ENCODE measurements at places on chromosomes 2 and 18. TPM values are rescaled to one million over a fixed set of nuclear protein-coding genes. Genes with fewer than 3 reads are reported as not detected.

The CFAP53 gene
- total RNA-seq: 1.6 TPM

The GPR17 gene
- total RNA-seq: not detected

The HOXD9 gene
- total RNA-seq: not detected

The ITGAV gene
- 11.2 TPM for total RNA-seq

The BOLA3 gene
- 42.5 TPM for total RNA-seq

The EGR4 gene
- 1.6 TPM for total RNA-seq

The SCYGR3 gene
- total RNA-seq: not detected

The HS1BP3 gene
- total RNA-seq: 11.0 TPM

The ERICH2 gene
- 0.58 TPM for total RNA-seq

The MC4R gene
- not detected for total RNA-seq

The IL1R1 gene
- 14.5 TPM for total RNA-seq

GRCh38 chr2:43123486-43123885, 102.9 kb downstream of the ZFP36L2 start:
- H3K27me3 ChIP-seq: no peaks in the 10 kb centered on the region
- H3K4me1 ChIP-seq: peaks cover 29% of the 10 kb centered on the region
- no peak overlapping the region for H3K4me3 ChIP-seq
- DNase-seq: no peak
- H3K36me3 ChIP-seq: peaks cover 6% of the 10 kb centered on the region

DNA sequence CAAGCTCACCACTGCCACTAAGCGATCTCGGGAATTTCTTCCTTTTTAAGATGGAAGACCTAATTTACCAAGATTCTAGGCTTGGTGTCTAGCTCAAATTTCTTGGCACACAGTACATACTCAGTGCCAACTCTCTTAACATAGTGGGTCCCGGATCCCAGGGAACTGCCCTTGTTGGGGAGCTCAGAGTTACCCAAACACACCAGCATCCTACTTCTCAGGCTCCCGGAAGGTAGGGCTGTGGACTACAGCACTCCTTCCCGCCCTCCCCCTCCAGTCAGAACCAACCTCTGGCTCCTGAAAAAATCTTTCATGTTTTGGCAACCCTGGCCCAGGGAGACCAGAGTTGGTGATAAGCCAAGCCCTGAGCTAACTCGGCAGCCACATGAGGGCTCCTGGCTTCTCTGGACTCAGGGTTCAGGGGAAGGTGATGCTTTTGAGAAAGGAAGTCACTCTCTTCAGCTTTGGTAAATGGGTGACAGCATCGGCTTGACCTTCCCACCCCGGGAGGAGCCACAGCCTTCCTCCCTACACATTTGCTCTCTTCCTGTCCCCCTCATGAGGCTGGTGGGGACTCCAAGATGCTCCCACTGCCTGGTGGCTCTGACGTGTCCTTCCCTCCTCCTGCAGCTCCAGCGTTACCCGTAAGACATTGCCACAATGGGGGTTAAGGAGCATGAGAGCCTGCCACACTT, 8.8 kb downstream of the ODC1 start:
- H3K4me1 ChIP-seq: peaks cover 27% of the 10 kb centered on the region
- H3K36me3 ChIP-seq: peaks cover 34% of the 10 kb centered on the region
- DNase-seq: no peak
- H3K27me3 ChIP-seq: no peaks in the 10 kb centered on the region

GRCh38 chr2:55917117-55917516, 6.5 kb downstream of the EFEMP1 start:
- H3K36me3 ChIP-seq: no peaks in the 10 kb centered on the region
- no peaks in the 10 kb centered on the region for H3K4me1 ChIP-seq
- H3K27ac ChIP-seq: no peak overlapping the region
- no peak overlapping the region for H3K4me3 ChIP-seq
- peaks cover 17% of the 10 kb centered on the region for H3K27me3 ChIP-seq
- no peak for DNase-seq

- DNase-seq: no peak
- H3K27me3 ChIP-seq: no peaks in the 10 kb centered on the region
- no peaks in the 10 kb centered on the region for H3K4me1 ChIP-seq
- no peak overlapping the region for H3K27ac ChIP-seq
- H3K36me3 ChIP-seq: no peaks in the 10 kb centered on the region
Measured at GRCh38 chr2:1266351-1266750, 146.9 kb upstream of the TPO start.

DNA sequence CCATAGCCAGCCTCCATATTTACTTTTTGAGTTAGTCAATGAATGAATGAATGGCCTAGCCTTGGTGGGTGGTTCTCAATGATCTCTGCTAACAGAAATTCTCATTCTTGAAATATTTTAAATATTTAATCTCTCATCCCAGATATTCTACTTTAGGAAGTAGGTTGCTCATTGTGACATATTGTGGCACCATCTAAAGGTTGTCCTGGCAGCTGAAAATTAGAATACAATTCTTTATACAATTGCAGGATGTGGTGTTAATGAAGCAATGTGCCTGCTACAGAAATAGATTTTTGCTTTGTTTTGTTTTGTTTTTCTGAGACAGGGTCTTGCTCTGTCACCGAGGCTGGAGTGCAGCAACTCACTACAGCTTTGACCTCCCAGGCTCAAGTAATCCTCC, 35.8 kb downstream of the SCG2 start:
- no peaks in the 10 kb centered on the region for H3K4me1 ChIP-seq
- no peaks in the 10 kb centered on the region for H3K27me3 ChIP-seq
- H3K27ac ChIP-seq: no peak overlapping the region
- no peak overlapping the region for H3K4me3 ChIP-seq
- H3K36me3 ChIP-seq: no peaks in the 10 kb centered on the region

GRCh38 chr2:187939180-187939579, 352.5 kb upstream of the GULP1 start:
- no peaks in the 10 kb centered on the region for H3K4me1 ChIP-seq
- H3K27me3 ChIP-seq: no peaks in the 10 kb centered on the region
- no peaks in the 10 kb centered on the region for H3K36me3 ChIP-seq
- no peak overlapping the region for H3K27ac ChIP-seq
- H3K4me3 ChIP-seq: no peak overlapping the region
- DNase-seq: no peak

DNA sequence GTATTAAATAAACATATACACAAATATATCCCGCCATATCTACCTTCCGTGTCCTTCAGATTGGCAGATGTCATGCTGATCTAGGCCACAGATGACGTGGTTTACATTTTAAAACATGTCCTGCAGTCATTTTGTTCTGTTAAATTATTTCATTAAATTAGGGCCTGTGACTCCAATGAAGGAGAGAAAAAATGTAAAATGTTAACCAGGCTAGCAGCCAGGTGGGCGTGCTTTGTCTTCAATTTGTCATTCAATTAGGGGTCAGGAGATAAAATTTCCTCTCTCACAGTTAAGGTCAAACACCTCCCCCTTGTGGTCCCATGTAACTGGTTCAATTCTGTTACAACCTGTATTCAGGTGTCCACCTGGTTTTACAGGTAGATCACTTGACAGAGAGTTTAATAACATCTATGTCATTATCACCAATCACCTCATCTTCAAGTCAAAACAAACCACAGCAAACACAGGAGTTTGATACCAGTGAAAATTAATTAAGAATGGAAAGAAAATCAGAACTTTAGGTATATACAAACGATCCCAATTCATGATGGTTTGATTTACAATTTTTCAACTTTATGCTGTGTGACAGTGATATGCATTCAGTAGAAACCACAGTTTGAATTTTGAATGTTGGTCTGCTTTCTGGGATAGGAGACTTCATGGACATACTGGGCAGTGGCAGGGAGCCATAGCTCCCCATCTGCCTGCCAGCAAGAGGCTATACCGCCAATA, 339.4 kb downstream of the CMPK2 start:
- no peaks in the 10 kb centered on the region for H3K27me3 ChIP-seq
- H3K27ac ChIP-seq: no peak overlapping the region

- H3K27me3 ChIP-seq: peaks cover 25% of the 10 kb centered on the region
- H3K4me1 ChIP-seq: peaks cover 6% of the 10 kb centered on the region
- no peak overlapping the region for H3K27ac ChIP-seq
- no peak for DNase-seq
- H3K36me3 ChIP-seq: no peaks in the 10 kb centered on the region
- no peak overlapping the region for H3K4me3 ChIP-seq
Measured at GRCh38 chr2:223692191-223692947, 90.2 kb upstream of the SCG2 start.

DNA sequence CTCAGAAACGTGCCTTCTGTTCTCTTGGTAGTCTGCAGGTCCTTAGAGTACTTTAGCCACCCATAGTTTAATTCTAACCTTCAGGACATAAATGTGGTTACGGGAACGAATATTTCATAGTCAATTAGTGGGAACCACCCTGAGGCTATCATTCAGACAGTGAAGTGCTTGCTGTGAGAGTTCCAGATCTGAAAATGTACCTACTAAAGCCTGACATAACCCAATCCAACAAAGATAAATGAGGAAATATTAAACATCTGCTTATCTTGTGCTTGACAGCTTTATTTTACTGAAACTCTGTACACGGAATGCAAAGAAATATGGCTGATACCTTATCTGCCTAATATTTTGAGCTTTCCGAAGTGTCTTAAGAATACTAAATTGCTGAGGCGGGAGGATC, 43.0 kb downstream of the RAB27B start:
- no peaks in the 10 kb centered on the region for H3K27me3 ChIP-seq
- H3K4me3 ChIP-seq: no peak overlapping the region
- no peak overlapping the region for H3K27ac ChIP-seq
- DNase-seq: no peak
- no peaks in the 10 kb centered on the region for H3K4me1 ChIP-seq

DNA sequence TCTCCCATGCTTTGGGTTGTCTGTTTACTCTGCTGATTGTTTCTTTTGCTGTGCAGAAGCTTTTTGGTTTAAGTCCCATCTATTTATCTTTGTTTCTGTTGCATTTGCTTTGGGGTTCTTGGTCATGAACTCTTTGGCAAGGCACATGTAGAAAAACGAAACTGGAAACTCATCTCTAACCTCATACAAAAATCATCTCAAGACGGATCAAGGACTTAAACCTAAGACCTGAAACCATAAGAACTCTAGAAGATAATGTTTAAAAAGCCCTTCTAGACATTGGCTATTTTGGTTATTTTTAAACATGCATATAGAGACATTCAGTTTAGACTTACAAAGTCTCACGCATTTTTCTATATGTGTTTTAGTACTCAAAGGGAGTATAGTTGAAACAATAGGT, 1164.3 kb upstream of the GYPC start:
- no peaks in the 10 kb centered on the region for H3K27me3 ChIP-seq
- no peaks in the 10 kb centered on the region for H3K4me1 ChIP-seq
- DNase-seq: no peak
- H3K36me3 ChIP-seq: no peaks in the 10 kb centered on the region
- no peak overlapping the region for H3K4me3 ChIP-seq

- peaks cover 87% of the 10 kb centered on the region for H3K4me1 ChIP-seq
- peaks cover 44% of the 10 kb centered on the region for H3K36me3 ChIP-seq
- peak overlapping the region; percentile 47 for H3K27ac ChIP-seq
Measured at GRCh38 chr18:63311118-63312018, 8.2 kb downstream of the BCL2 start.

- H3K4me3 ChIP-seq: no peak overlapping the region
- H3K4me1 ChIP-seq: no peaks in the 10 kb centered on the region
Measured at GRCh38 chr18:48363175-48363574, 46.0 kb downstream of the ZBTB7C start.

GRCh38 chr2:202542142-202542541, 92.6 kb upstream of the FAM117B start:
- H3K4me3 ChIP-seq: no peak overlapping the region
- no peak for DNase-seq
- peaks cover 12% of the 10 kb centered on the region for H3K4me1 ChIP-seq
- H3K27ac ChIP-seq: no peak overlapping the region
- H3K27me3 ChIP-seq: no peaks in the 10 kb centered on the region

DNA sequence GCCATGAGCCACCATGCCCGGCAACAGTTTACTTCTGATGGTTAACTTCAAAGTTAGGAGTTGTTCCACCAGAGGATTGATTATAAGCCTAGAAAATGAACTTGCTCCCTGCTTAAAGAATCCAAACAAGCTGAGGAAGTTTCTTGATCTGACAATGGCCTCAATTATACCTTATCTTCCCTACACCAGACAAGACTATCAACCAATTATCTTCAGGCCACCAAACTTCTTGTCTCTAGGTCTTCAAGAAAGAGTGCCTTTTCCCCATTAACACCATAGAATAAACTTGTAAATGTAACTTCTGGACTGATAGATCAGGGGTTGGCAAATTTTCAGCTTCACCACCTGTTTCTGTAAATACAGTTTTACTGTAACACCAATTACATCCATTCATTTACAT, 15.0 kb downstream of the ZC3H8 start:
- no peak overlapping the region for H3K4me3 ChIP-seq
- no peaks in the 10 kb centered on the region for H3K27me3 ChIP-seq
- H3K27ac ChIP-seq: no peak overlapping the region
- H3K36me3 ChIP-seq: peaks cover 2% of the 10 kb centered on the region

DNA sequence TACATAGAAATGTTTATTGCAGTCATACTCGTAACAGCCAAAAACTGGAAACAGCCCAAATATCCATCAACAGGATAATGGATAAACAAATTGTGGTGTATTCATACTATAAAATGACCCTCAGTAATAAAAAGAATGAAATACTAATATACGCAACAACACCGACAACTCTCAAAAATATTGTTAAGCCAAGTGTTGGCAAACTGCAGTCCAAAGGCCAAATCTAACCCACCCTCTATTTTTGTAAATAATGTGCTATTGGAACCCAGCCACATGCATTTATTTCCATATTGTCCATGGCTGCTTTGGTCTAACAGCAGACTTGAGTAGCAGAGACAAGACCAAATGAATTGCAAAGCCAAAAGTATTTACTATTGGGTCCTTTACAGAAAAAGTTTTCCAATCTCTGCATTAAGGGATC, 151.0 kb downstream of the MREG start:
- H3K36me3 ChIP-seq: no peaks in the 10 kb centered on the region
- peaks cover 31% of the 10 kb centered on the region for H3K27me3 ChIP-seq
- DNase-seq: no peak
- no peak overlapping the region for H3K27ac ChIP-seq

DNA sequence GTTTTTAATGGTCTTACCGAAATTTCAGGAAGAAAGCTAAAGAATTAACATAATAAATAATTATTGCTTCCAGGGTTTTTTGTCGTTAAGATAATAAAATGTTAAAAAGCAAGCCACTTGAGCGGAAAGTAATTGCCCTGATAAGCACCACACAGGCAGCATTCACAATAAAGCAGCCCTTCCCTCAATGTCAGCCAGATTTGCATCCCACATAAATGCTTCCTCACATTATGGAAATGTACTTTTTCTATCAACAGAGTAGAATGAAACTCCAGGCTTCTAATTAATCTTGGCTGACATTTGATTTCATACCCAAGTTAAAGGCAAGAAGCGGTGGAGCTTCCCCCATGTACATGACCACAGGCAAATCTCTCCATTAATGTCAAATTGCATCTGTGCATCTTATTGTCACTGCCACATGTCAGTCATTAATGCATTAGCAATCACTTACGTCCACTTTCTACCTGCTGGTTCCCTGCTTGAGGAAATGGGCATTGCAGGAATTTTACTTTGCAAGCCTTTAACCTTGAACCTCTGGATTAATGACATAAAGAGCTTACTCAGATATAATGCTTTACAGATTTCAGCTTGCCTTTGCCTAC, 26.2 kb downstream of the PTPRM start:
- no peak overlapping the region for H3K27ac ChIP-seq
- H3K36me3 ChIP-seq: no peaks in the 10 kb centered on the region
- H3K4me3 ChIP-seq: no peak overlapping the region
- H3K27me3 ChIP-seq: peaks cover 6% of the 10 kb centered on the region

GRCh38 chr2:144114760-144115159, 405.2 kb downstream of the ZEB2 start:
- H3K27me3 ChIP-seq: no peaks in the 10 kb centered on the region
- no peak overlapping the region for H3K4me3 ChIP-seq
- H3K27ac ChIP-seq: peak overlapping the region; percentile 63
- H3K36me3 ChIP-seq: no peaks in the 10 kb centered on the region
- peaks cover 11% of the 10 kb centered on the region for H3K4me1 ChIP-seq
- DNase-seq: no peak

All from activated T-cell treated with anti-CD3 and anti-CD28 coated beads, Interleukin-2, amount 50 U/mL, for 72 hours (primary cell).